Neural crest cell (in vitro differentiated cells): ENCODE measurements at places on chromosomes 6 and 20.

DNA sequence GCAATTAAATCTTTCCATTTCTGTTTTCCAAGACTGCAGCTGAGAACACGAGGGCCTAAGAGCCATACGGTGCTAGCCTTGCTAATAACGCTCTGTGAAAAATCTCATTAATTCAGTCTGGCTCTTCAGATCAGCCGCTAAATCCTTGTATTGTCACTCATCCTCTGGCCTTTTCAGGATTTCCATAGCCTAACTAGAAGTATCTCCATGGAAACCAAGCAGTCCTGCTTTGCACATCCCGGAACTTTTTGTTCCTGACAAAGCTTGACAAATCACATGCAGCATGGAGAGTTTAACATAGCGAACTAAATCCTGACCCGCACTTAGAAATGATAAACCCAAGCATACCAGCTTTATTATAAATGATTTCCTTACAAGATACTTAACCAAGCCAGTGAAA, 383.7 kb downstream of the CD83 start:
- DNase-seq: peak; percentile 4

GRCh38 chr6:1311400-1312202, at the start of gene FOXQ1:
FOXQ1 (plus strand) TSS chr6:1312098; CDS start chr6:1312705, 607 bp downstream.
- no peak for DNase-seq

GRCh38 chr20:56605261-56605996, 23.7 kb upstream of the TFAP2C start:
- DNase-seq: no peak

GRCh38 chr6:21227486-21227885, 366.1 kb upstream of the SOX4 start:
- DNase-seq: no peak

- DNase-seq: no peak
Measured at GRCh38 chr20:40991181-40991889, 37.3 kb upstream of the TOP1 start.

- no peak for DNase-seq
Measured at GRCh38 chr20:46559685-46560440, 9.4 kb upstream of the OCSTAMP start.

DNA sequence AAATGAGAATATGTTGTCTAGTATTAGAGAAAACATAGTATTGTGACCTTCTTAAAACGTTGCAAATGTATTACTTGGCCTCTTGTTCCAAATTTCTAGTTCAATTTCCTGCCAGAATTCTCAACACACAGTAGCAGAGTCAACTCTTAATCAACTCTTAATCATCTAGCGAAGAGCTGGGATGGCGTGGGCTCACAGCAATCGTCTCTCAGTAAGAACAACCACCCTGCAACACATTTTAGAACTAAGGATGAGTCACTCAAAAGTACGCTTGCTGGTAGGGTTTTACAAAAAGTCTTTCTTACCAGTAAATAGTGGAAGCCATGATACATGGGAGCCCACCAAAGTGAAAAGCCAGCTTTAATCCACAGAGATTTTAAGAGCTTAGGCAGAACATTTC, 24.6 kb downstream of the GPR6 start:
- DNase-seq: no peak

GRCh38 chr20:20894280-20894679, 181.8 kb upstream of the RALGAPA2 start:
- DNase-seq: no peak

- no peak for DNase-seq
Measured at GRCh38 chr6:16431106-16431505, 192.7 kb downstream of the GMPR start.

- no peak for DNase-seq
Measured at GRCh38 chr20:53383916-53384315, 209.7 kb downstream of the ZNF217 start.

- DNase-seq: no peak
Measured at GRCh38 chr6:72032086-72032485, 145.7 kb downstream of the RIMS1 start.

- no peak for DNase-seq
Measured at GRCh38 chr6:112215488-112216284, 38.7 kb downstream of the LAMA4 start.

DNA sequence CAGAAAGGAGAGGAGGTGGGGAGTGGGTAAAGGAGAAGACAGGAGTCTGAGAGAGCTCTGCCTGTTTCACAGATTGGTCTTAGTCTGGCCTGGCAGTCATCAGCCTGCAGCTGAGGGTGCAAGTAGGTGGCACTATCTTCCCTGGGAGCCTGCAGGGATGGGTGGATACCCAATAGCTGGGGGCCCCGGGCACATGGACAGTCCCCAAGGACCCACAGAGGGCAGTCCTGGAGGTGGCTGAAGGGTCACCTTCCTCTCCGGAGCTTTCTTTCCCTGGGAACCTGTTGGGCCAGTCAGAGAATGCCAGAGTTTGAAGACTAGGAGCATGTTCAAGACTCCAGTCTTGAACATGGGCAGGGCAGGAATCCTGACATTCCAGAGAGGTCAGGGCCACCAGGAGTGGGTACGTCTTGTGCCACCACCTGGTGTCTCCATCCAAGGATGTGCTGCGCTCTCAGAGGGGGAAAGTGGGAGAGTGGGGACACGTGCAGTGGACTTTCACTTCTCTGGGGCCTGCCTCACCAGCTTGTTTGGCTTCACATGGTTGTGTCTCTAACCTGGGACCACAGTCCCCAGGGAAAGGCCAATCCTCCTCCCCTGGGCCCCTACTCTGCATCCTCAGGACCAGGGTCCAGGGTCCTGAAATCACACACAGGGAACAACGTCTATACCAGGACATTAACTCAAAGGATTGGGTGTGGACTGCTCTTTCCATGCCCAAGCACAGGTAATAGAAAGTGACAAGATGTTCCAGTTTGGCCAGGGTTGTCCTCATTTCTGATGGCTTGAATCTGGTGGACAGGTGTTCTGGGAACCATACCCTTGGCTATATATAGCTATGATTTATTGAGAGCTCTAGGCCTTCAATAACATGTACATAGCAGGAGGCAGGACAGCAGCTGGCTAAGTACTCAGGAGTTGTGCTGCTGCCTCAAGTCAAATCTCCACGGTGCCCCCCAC, 18.0 kb downstream of the AARS2 start:
- no peak for DNase-seq

DNA sequence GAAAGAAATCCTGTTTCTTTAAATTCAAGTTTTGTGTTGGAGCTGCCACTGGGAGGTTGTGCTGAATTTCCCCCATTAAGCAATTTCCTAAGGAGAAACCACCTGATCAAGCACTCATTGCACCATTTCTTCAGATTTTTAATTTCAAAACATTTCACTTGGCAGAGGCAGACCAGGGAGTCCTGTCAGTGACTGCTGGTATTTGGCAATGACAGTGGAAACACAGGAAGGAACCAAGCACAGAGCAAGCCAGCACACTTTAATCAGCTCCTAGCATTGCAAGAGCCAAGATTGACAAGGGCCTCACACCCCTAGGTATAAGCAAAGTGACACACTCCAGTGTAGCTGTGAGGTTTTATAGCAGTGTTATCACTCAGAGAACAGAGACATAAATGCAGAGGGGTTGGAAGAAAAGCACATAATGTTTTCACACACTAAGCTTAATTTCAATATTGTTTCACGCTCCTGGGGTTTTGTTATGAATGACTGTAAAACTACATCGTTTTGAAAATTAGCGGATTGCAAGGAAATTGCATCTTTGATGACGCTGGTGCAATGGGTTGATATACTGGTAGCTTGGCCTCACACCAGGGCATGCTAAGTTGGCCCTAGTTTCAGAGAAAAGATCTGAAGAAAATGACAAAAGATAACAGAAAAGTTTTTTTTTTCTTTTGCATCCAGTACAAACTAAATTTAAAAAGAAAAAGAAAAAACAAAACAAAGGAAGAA, 768.4 kb downstream of the TFAP2A start:
- DNase-seq: no peak

DNA sequence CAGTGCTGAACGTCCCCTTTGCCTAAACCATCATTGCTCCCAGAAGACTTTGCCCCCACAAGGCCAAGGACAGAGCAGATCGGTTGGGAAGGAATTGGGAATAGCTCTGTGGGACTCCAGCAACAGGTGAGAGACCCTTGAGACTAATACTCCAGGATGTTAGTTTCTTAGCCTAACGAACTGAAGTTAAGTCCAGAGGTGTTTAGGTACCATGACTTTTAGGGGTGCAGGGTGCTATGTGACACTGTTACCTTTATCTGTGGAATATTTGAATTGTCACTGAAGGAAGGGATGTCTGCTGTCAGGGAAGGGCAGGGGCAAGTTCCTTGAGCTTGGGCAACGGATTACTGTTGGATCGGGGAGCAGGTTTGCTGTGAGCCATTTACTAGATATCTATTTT, 1.9 kb downstream of the BLCAP start:
- DNase-seq: no peak

GRCh38 chr6:28803337-28803709, 120.5 kb downstream of the TRIM27 start:
- DNase-seq: no peak

DNA sequence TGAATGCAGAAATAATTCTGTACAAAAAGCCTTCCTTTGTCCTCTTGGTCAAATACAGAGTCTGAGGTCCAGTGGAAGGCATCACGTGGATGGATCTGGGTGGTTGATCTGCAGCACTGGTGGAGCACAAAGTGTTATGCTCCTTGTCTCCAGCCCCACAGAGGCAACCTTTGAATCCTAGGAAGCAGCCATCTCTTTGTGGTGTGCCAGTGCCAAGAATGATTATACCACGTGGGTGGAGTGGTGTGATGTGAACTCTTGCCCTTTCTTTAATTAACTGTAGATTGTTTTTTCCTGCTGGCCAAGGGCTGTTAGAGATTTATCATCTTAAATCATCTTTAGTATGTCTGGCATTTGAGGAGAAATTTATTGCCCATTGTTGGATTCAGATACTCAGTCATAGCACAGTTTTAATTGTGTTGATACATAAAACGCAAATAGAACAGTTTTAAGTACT, 31.1 kb downstream of the NCOA7 start:
- no peak for DNase-seq

GRCh38 chr6:2528156-2528555, 222.6 kb downstream of the MYLK4 start:
- no peak for DNase-seq

- DNase-seq: peak; percentile 64
Measured at GRCh38 chr6:41066867-41067304, 5.3 kb downstream of the OARD1 start.

GRCh38 chr20:57638173-57638894, 18.1 kb upstream of the ZBP1 start:
- DNase-seq: no peak

GRCh38 chr6:106318851-106319250, 6.7 kb downstream of the ATG5 start:
- DNase-seq: no peak

GRCh38 chr6:139648430-139649000, 274.1 kb upstream of the CITED2 start:
- no peak for DNase-seq
